ENCODE measurements at places on chromosomes 7 and 10. TPM values are rescaled to one million over a fixed set of nuclear protein-coding genes. Genes with fewer than 3 reads are reported as not detected.

Gene PKD2L1
- not detected for polyA plus RNA-seq

Gene PLEKHS1
- polyA plus RNA-seq: 0.10 TPM

Gene ZNF485
- polyA plus RNA-seq: 3.0 TPM

Gene C10orf53
- polyA plus RNA-seq: not detected

Gene FRAT2
- 4.8 TPM for polyA plus RNA-seq

Gene TBC1D12
- 10.7 TPM for polyA plus RNA-seq

Gene WIPF3
- polyA plus RNA-seq: 28.4 TPM

Gene C10orf105
- 0.50 TPM for polyA plus RNA-seq

Gene PPRC1
- polyA plus RNA-seq: 30.7 TPM

Gene MYO3A
- polyA plus RNA-seq: 0.83 TPM

Gene FEZF1
- polyA plus RNA-seq: 0.12 TPM

Gene GJD4
- 4.2 TPM for polyA plus RNA-seq

Gene AKR1C8
- polyA plus RNA-seq: not detected

- DNase-seq: peak; percentile 83
Measured at GRCh38 chr7:31192986-31193385, 140.9 kb downstream of the ADCYAP1R1 start.

- no peak for DNase-seq
Measured at GRCh38 chr7:22277375-22277774, 79.6 kb downstream of the RAPGEF5 start.

- DNase-seq: no peak
Measured at GRCh38 chr10:78906734-78907390, 161.9 kb upstream of the ZMIZ1 start.

DNA sequence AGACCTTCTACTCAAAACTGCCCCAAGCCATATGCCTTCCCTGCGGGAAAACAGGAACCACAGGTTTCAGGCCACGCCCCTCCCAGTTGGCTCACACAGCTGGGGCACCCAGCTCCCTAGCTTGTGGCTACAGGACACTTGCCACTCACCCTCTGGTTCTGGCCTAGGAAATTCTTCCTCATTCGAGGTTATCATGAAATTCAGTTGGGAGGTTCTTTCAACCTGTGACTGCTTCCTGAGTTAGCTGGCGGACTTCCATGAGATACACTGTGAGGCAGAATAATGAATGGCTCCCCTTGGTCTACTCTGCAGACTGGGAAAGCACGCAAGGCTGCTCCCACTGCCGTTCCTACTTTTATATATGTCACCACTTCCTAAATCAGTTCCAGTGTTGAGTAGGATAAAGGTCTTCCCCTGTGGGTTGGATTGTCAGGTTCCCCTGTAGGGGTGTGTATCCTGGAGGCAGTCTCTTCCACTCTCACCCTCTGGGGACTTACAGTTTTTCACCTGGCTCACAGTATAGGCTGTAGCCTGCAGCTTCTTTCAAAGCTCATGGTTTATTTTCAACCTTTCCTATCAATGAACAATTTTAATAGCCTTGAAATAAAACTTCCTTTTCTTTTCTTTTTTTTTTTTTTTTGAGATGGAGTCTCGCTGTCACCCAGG is 37.0 kb downstream of the GPR22 start:
- no peak for DNase-seq

GRCh38 chr10:127415901-127416581 is 133.1 kb upstream of the NPS start:
- DNase-seq: no peak

DNA sequence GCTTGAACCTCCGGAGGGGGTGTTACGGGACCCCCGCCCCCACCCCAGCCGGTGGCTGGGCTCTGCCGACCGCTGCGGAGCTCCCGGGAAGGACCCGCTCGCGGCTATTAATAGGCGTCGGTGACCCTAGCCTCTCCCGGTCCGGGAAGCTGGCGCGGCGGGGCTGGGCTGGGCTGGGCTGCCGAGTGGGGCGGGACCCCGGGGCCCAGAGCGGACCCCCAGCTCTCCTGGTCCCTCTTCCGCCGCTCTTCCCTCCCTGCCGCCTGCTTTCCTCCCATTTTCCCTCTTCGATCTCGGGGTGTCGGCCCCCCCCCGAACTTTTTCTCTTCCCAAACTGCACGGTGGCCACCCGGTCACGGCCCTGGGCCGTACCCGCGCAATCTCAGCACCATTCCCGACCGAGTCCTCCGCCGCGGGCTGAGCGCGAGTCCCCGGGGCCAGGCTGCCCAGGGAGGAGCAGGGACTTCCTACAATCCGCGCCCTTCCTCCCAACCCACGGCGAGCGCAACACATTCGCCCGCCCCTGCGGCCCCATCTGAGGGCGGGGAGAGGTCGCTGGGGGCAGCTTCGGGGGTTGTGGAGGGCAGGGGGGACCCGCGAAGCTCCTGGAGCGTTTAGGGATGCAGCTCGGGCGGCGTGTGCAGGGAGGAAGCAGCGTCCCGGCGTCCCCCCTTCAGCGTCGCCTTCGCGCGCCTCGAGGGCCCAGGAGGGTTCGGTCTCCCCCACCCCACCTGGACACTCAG is 3.1 kb upstream of the ELFN1 start:
- no peak for DNase-seq

GRCh38 chr7:131302446-131302845 is 25.2 kb upstream of the MKLN1 start:
- DNase-seq: no peak

DNA sequence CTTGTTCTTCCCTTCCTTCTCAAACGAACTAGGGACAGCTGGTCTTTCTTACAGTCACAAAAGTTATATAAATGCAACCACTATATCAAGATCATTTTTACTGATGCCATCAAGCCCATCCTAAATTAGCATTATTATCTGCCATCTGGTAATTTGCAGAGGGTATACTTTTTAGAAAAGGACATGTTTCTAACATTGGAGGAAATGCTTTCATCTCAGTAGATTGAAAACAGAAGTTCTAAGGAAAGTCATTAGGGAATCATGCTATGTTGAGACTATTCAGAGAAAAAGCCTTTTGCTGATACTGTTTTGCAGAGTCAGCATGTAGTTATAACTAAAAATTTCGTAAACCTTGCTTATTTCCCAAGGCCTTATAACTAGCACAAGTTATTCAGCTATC is 146.7 kb downstream of the WNT2 start:
- DNase-seq: no peak

- DNase-seq: no peak
Measured at GRCh38 chr7:50637725-50638643, 72.8 kb upstream of the DDC start.

- no peak for DNase-seq
Measured at GRCh38 chr7:83629117-83629880, 19.6 kb downstream of the SEMA3E start.

DNA sequence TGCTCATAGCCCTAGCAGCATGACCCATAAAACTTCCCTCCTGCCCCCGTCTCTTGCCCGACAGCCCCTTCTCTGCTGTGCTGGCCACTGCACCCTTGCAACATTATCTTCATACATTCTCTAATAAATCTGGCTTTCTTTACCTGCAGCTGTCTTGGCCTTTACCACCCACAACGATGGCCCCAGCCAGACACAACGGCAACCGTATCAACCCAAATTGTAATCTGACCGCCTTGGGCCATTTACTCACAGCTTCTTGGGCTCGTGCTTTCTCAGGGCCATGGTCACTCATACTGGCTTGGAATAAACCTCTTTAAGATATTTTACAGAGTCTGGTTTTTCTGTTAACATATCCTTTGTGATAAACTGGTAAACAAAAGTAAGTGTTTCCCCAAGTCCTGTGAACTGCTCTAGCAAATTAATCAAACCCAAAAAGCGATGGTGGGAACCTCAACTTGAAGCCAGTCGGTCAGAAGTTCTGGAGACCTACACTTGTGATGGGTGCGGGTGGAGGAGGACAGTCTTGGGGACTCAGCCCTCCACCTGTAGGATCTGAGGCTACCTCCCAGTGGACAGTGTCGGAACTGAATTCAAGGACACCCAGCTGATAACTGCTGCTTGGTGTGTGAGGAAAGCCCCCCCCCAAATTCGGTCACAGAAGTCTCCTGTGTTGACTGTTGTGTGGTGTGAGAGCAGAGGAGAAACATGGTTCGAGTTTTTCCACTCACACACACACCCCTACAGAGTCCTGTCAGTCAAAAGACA is 87.6 kb upstream of the ATP6V0A4 start:
- no peak for DNase-seq

DNA sequence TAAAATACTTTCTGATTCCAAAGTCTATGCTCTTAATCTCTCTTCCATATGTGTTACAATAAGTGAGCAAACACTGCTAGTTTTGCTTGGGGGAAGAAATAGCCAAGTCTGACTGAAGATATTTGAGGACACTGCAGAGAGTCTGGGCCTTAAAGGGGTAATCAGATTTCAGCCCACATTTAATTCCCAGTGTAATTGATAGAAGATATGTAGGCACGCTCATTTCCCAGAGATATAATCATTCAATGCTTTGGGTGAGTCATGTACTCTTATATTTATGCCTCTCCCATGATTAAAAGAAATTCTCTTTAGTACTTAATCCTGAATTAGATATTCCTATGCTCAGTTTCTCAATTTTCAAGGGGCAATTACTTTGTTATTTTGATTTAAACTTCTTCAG is 178.1 kb upstream of the POM121L12 start:
- DNase-seq: peak; percentile 12

DNA sequence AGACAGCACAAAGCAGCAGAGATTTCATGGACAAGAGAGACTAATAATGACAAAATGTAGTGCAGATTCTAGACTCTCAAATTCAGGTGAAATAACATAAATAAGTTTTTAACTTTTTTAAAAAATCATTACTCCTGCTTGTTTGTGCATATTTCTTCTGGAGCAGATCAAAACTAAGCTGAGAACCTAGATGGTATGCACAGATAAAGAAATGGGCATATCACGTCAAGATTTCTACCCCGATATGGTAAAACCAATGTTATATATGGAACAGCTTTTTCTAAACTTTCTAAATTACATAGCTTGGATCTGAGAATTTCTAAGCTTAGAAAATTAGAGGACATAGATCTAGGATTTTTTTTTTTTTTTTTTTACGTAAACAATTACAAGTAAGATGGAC is 18.2 kb downstream of the TWIST1 start:
- DNase-seq: no peak

- DNase-seq: peak; percentile 79
Measured at GRCh38 chr10:88232029-88232895, 350.9 kb downstream of the RNLS start.

DNA sequence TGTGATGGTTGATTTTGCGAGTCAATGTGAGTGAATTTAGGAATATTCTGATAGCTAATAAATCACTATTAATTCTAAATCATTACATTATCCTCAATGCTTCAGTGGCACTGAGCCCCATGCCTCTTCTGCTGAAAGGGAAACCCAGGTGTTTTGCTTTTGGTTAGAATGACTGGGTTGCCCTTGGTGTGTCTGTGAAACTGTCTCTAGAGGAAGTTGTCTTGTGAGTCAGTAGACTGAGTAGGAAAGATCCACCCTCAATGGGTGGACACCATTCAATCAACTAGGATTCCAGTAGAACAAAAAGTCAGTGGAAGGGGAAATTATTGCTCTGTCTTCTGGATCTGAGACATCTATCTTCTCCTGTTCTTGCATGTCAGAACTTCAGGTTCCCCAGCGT is 472.4 kb downstream of the ANKRD7 start:
- no peak for DNase-seq

GRCh38 chr10:17041626-17042520 is 87.7 kb downstream of the CUBN start:
- DNase-seq: no peak

GRCh38 chr7:21939136-21939857 is 6.4 kb downstream of the CDCA7L start:
- no peak for DNase-seq

Data from hindlimb muscle (tissue), 1 donor.